Choroid plexus epithelial cell (primary cell): ENCODE measurements at places on chromosomes 4 and X.

DNA sequence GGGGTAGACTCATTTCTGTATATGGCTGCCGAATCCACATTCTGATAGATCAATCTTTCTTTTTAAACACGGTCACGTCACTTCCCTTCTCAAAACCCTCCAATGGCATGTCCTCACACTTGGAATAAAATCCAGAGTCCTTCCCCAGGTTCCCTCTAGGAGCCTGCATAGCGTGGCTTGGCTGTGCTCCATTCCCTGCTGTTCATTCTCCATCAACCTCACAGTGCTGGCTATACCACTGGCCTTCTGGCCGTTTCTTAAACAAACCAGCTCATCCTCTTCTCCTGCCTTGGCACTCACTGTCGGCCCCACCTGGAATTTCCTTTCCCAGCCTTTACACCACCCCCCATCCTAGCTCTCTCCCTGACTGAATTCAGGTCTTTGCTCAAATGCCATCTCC is 77.1 kb downstream of the RBM47 start:
- no peak for DNase-seq

- DNase-seq, result peak; percentile 55
These were observed 179.6 kb upstream of the NOCT start for GRCh38 chr4:138835832-138836533.

GRCh38 chrX:155068165-155068564 is 2.8 kb downstream of the CMC4 start:
- peak; percentile 63 for DNase-seq

- DNase-seq, result peak; percentile 28
These were observed at the start of gene NUDT10 for GRCh38 chrX:51332188-51332942. NUDT10 (plus strand) TSS chrX:51332822; CDS start chrX:51332966, 144 bp downstream.

GRCh38 chr4:3091464-3091863 is 17.0 kb downstream of the HTT start:
- no peak for DNase-seq

GRCh38 chrX:65575022-65575421 is 40.4 kb upstream of the LAS1L start:
- no peak for DNase-seq

- DNase-seq, result peak; percentile 74
These were observed 738.3 kb upstream of the FRG1 start for GRCh38 chr4:189202182-189202868.

- no peak for DNase-seq
These were observed 300.5 kb downstream of the OPHN1 start for GRCh38 chrX:68132749-68133148.

DNA sequence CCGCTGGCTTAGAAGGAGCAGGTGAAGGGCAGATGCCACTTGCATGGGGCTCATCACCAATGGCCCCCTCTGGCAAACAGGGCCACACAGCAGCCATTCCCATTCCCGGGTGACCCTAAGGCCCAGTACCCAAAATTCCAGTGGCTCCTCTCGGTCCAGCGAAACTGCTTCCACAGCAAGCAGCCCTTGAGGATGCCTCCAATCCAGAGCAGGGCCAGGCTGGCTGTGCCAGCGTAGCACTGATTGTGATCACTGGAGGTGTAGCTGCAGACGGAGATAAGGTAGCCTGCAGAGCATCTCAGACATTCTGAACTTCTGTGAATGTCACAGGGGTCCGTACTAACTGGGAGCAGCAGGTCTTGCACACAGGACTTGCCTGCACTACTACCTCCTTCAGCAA is 27.3 kb downstream of the ACSL1 start:
- no peak for DNase-seq

- no peak for DNase-seq
These were observed 92.0 kb upstream of the CLCN4 start for GRCh38 chrX:10064736-10065135.

DNA sequence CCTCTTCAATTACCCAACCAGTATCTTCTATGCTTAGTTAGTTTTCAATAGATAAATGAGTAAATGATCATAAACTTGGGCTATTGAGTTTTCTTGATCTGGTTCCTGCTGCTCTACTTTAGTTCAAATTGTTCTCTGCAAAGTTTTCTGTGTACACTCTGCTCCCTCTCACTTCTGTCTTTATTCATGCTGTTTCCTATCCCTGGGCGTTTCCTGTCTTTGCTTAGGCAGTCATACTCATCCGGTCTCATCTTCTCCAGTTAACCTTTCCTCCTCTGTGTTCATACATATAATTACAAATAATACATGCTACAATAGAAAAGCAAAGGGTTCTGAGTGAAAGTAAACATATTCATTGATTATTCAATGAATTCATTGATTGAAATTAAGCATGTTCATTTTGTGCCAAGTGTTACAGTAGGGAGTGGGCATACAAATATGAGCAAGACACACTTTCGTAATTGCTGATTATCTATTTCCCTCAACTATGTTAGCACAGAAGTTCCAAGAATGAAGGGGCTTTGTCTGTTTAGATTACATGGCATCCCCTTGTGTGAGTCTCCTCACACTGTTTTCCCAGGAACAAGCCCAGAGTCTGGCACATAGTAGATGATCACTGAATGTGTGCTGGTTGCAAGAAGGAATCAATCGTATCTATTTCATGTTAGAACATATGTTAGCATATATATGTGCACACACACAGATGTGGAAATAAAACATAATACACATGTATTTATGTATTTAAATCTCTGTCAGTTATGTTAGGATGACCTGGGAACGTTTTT is 1.1 kb downstream of the RAB39B start:
- DNase-seq, result no peak

DNA sequence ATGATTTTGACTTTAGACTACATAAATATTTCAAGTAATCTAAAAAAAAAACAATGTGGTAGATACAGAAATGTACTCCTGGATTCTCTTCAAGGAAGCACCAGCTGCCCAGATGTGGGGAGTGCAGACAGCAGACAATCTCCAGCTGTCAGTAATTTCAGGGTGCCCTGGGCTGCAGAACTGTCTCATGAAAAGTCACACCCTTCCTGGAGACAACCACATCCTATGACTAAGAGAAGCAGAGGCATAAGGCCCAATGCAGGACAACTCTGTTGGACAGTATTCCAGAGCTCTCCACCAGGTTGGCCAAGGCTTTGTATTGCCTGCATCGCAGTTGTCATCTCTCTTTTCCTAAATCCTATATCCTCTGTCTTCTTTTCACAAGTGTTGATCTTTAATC is 34.4 kb upstream of the BLTP1 start:
- DNase-seq, result no peak

GRCh38 chr4:40238700-40239548 is 42.1 kb downstream of the RHOH start:
- DNase-seq, result no peak

DNA sequence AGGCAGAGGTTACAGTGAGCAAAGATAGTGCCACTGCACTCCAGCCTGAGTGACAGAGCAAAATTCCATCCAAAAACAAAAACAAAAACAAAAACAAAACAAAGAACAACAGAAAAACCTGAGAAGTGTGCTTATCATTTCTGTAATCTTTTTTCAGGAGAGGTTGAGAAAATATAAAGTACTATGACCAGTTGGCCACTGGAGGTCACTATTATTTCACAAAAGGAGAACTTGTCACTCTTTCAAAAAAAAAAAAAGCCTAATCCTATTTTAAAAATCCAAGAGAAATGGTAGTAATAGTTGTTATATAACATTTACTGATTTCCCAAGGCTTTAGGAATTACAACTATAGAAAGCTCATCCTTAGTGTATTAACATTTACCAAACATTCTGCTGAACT is 24.9 kb upstream of the RNF150 start:
- peak; percentile 65 for DNase-seq

- peak; percentile 2 for DNase-seq
These were observed 36.2 kb upstream of the ATP6AP2 start for GRCh38 chrX:40544343-40545266.
